ENCODE measurements at places on chromosomes 6 and 20.

GRCh38 chr6:134416418-134417154, 98.7 kb upstream of the SGK1 start:
- DNase-seq, result no peak

- DNase-seq, result no peak
Measured at GRCh38 chr6:85455471-85456026, 5.7 kb downstream of the NT5E start.

- DNase-seq, result no peak
Measured at GRCh38 chr6:148700047-148700715, 46.6 kb upstream of the UST start.

DNA sequence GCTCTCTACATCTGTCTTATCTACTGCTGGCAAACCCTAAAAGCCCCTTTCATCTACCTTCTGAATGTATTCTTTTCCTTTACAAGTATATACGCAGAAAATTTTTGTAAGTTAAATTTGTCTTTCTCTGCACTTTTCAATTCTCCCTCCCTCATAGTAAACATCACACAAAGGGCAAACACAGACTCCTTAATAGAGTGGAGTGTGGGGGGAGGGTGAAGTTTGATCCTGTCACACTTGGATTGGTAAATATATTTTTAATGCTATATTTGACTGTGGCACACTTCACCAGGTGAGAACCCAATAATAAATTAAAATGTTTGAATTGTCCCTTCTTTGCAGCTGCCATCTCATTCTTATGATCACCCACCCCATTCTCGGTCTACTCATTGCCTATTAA, 33.2 kb upstream of the PAQR8 start:
- DNase-seq, result no peak

DNA sequence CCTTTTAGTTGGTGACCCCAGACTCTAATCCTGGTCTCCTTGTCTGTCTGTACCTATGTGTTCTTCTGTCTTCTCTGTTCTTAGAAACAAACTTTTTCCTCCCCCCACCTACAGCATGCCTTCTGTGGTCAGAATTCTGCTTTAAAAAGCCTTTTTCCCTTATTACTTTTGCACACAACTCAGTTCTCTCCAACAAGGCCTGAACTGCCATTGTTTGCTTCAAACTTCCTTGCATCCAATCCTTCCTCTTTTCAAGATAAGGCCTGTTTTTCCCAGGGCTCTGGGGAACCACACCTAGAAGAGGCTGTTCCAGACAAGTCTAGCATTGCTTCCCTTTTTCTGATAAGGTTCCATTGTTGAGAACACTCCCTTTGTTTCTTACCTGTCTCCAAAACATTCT, 22.2 kb upstream of the NCOA3 start:
- DNase-seq, result no peak

DNA sequence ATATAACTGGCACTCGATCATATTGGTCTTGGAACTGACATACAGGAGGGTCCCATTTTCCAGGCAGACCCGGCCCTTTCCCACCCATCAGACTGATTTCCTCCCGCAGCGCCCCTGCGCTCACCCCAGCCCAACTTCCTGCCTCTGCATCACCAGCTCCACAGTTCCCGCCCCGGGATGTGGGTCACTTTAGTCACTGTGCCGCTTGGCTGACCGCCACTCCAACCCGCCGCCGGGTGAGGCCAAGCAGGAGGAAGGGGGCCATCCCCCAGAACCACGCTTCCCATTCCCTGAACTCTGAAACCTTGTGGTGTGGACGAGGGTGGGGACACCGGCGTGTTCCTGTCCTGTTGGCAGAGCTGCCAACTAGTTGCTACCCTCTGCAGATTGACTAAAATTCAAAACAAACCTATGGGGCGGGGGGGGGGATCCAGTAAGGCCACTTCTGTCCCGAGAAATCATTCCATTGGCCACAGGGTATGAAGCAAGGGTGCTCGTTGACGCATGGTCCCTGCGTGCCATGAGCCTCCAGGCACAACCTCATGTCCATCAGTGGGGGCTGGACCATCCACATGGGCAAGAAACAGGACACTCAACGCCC, 12.3 kb downstream of the TGM2 start:
- DNase-seq, result no peak

DNA sequence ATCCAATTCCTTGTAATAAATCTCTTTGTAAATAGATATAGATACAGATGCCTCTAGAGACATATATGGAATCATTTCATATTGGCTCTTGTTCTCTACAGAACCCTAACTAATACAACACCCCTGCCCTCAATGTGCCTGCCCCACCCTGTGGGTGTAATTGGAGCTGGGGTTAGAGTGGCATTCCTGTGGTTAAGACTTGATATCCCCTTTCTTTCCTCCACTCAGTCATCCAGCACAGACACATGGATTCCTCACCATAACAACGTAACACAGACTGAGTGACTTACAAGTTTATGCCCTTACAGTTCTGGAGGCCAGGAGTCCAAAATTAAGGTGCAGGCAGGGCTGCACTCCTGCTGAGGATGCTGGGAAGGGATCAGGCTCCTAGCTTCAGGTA, 42.8 kb downstream of the C6orf118 start:
- no peak for DNase-seq

DNA sequence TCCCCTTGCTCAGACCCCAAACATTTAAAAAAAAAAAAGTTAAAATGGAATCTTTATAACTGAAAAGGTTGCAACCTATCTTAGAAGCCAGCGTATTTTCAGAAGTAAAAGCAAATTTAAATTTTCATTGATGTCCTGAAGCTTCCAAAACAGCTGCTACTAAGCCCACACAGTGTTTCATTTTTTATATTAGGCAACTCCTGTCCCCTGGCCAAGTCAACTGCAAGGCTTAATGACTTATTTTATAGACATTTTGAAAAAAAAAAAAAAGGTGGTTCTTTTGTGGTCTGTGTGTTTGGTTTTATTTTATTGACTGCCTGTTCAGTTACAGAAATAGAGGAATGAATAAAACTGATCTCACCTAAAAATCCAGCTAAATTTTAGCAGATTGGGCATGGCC, 13.0 kb downstream of the CFAP61 start:
- DNase-seq, result no peak

DNA sequence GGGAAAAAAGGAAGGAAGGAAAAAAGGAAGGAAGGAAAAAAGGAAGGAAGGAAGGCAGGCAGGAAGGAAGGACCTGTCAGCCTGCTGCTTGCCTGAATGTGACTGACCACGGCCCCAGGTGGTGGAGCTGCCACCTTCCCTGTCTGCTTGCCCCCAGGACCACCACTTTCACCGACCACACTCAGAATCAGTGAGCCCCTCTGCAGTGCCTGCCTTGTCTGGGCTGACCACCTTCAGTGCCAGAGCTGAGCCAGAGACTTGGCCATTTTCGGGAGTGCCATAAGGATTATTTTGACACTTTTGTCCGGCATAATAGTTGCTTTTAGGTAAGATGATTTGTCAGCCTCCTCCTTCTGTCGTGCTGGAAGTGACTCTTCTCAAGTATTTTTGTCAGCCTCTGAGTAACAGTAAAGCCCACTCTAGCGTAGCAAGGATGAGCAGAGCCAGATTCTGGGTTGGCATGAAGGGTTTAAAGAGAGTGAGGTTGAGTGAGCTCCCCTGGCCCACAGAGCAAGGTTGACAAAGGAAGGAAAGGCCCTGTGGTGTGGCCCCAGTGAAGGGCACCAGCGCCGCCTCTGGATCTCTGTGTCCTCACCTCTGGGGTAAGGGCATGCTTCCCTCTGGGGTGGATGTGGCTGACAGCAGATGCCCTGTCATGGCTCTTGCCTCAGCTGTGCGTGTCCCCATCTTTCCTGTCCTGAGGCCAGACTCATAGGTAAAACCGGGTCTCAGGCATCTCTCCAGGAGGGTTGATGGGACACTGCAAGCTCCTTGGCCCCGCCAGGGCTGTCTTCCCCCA, 214.7 kb upstream of the FOXQ1 start:
- DNase-seq, result no peak

DNA sequence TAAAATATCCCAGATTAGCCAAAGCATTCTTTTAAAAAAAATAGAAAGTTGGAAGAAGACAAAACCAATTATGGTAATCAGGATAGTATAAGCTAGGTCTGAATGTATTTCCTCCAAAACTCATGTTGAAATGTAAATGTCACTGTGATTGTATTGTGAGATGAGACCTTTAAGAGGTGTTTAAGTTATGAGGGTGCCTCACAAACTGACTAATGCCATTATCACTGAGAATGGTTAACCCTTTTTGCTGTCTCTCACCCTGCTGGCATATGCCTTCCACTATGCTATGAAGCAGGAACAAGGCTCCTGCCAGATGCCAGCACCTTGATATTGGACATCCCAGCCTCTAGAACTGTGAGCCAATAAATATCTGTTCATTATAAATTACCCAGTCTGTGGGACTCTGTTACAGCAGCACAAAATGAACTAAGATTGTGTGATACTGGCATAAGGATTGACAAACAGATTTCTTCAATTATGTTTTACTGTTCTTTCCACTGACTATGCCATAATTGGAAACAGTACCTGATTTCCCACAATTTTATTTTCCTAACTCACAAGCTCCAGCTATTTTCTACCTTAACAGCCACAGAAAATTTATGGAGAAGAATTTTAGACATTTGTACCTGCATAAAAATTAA, 63.8 kb downstream of the IBTK start:
- no peak for DNase-seq

- no peak for DNase-seq
Measured at GRCh38 chr6:52570291-52570700, 6.6 kb downstream of the TRAM2 start.

DNA sequence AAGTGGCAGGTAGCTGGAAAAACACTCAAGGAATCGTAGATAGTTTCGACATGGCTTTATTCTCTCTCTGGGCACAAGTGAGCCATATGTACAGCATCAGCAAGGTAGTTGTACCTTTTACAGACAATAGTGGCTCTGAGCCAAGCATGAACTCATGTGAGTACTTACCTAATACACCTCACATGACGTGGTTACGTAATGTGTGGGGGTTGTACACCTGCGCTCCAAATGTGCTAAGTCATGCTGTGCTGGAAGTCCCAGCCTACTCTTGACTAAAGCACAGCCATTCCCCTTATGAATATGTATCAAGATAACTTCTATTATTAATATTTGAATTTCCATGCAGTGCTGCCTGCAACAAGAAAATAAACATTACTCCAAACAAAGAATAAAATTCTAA, 78.8 kb upstream of the HMGN3 start:
- no peak for DNase-seq

GRCh38 chr6:91447530-91448254, 860.8 kb upstream of the MAP3K7 start:
- DNase-seq, result no peak

DNA sequence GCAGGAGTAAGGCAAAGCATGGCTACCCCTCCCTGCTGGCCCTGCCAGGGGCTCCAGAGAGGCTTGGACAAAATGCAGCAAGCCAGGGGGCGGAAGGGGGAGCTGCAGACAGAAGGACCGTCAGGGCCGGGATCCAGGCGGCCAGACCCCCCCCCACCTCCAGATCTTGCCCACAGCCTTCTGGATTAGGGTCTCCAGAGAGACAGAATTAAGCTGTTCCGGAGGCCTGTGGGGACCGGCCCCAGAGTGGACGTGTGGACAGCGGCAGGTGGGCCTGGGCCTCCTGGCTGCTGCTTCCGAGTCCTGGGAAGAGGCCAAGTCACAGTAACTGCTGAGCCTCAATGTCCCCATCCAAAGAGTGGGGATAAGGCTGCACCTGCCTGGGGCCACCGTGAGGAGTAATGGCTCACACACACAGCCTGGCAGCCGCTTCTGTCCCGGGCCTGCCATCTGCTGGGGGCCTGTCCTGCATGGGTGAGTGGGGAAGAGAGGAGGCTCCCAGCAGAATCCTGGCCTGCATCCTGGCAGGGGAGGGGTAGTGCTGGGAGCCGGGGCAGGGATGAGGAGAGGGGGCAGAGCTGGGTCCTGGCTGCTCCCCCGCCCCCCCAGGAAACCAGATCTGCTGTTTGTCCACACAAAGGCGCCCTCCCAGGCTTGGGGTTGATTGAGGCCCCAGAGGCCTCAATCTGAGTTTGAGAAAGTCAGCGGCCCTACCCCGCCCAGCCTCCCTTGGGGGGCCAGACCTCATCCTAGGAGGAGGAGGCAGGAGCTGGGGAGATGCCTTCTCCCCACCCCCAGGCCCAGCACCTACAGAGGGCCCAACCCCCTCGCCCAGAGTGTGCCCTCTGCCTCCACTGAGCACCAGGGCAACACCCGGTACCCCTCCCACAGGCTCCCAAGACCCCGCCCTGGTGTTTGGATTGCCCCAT, 3.9 kb downstream of the LAMA5 start:
- no peak for DNase-seq

DNA sequence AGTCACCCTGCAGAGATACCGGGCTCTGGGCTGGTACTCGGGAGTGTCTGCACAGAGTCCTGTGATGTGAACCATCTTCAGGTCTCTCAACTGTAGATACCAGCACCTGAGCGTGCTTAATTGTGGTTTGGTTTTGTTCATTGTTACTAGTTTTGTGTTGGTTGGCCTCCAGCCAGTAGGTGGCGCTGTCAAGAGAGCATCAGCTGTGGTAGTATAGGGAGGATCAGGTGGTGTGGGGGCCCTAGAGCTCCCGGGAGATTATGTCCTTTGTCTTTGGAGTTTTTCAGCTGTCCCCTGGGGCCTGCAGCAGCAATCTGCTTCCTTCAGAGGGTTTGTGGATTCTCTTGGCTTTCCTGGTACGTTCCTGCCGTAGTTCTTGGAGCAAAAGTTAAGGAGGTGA, 67.9 kb downstream of the CDYL start:
- DNase-seq, result no peak

DNA sequence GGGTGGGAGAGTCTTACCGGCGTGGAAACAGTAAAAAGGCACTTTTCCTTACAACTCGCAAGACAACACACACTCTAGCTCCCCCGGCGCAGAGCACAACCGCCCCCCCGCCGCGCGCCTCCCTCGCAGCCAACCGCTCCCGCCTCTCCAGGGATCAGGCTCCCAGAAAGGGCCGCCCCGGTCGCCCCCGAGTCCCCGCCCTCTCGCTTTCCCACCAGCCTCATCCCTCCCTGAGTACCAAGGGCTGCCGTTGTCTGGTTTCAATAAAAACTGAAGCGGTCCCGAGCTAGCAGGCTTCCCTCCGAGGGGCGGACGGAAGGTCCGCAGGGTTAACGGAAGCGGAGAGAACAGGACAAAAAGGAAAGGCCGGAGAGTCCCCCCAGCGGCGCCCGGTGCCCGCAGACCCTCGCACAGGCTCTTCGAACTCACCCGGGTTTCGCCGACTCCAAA, 804 bp downstream of the ELOVL5 start:
- peak; percentile 34 for DNase-seq

GRCh38 chr6:14051355-14051754, 66.2 kb upstream of the CD83 start:
- no peak for DNase-seq

GRCh38 chr6:125824946-125825771, 34.4 kb downstream of the NCOA7 start:
- no peak for DNase-seq
